Stimulated activated effector memory CD8-positive, alpha-beta T cell treated with anti-CD3 and anti-CD28 coated beads, Interleukin-12 subunit alpha, Interleukin-12 subunit beta, amount 100 ng/mL, for 72 hours (primary cell): ENCODE measurements at places on chromosomes 2 and 18.

GRCh38 chr2:129762386-129763189, 216.9 kb upstream of the RAB6C start:
- DNase-seq = no peak

GRCh38 chr2:140808820-140809219, 1322.0 kb downstream of the LRP1B start:
- DNase-seq = no peak

- no peak for DNase-seq
Measured at GRCh38 chr2:55620123-55620779, 2.8 kb upstream of the PPP4R3B start.

DNA sequence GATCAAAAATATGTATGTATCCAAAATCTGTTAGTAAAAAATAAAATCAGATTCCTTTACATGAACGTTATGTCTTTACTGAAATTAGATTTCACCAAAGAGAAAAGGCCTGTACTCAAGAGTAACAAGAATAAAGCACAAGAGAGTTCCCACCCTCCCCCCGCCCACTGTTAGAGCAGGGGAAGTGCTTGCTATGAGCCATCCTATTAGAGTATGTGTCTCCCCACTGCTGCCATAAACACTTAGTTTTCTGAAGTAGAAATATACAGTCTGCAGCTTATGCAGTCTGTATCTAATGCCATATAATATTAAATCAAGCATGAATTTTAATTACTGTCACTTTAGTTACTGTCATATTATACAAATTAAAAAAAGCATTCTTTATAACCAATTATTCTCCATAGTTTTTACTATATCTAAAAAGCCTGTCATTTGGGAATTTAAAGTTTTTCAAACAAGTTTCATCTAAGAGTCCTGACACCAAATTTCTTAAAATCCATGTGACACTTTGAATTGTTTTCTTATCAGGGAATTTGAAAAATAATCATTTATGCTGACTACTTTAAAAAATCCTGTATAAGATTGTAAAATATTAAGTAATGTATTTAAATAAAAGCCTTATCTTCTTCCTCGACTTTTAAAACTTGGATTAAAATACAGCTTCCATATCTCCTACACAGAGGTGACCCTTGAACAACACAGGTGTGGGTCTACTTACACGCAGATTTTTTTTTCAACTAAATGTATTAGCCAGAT, 51.8 kb upstream of the GPR75 start:
- no peak for DNase-seq
